ENCODE measurements at places on chromosomes 4 and X. TPM values are rescaled to one million over a fixed set of nuclear protein-coding genes. Genes with fewer than 3 reads are reported as not detected.

Gene USO1
- 77.3 TPM for total RNA-seq

Gene COL25A1
- total RNA-seq, result 1.1 TPM

Gene CC2D2A
- 42.2 TPM for total RNA-seq

Gene IL2RG
- total RNA-seq, result 2.6 TPM

Gene NEIL3
- 0.46 TPM for total RNA-seq

Gene ITIH6
- total RNA-seq, result not detected

Gene PLA2G12A
- 26.9 TPM for total RNA-seq

Gene MID1
- 22.2 TPM for total RNA-seq

Gene MAGED2
- total RNA-seq, result 140 TPM

Gene RTL9
- total RNA-seq, result 0.28 TPM

Gene F9
- total RNA-seq, result not detected

Gene TAF7L
- total RNA-seq, result not detected

Gene TCEAL2
- 8.7 TPM for total RNA-seq

Gene VEGFC
- total RNA-seq, result 11.6 TPM

Gene ATOH1
- total RNA-seq, result not detected

Gene PGK1
- 222 TPM for total RNA-seq

Gene FAM9C
- not detected for total RNA-seq

Gene MANBA
- 24.8 TPM for total RNA-seq

Gene TRIM60
- not detected for total RNA-seq

Gene CAPN6
- 0.33 TPM for total RNA-seq

Gene MAGEE1
- total RNA-seq, result 3.1 TPM

Gene TEX13C
- total RNA-seq, result not detected

Gene PAGE1
- total RNA-seq, result not detected

Gene CYLC1
- not detected for total RNA-seq

Gene RPS3A
- 1,614 TPM for total RNA-seq

Gene SLC9A6
- total RNA-seq, result 13.3 TPM

Gene ANKRD37
- 9.8 TPM for total RNA-seq

Gene GLUD2
- total RNA-seq, result 1.7 TPM

Gene MAGIX
- total RNA-seq, result 1.3 TPM

Gene SMIM14
- 95.3 TPM for total RNA-seq

Gene HSFX1
- 1.0 TPM for total RNA-seq

Gene USP17L11
- not detected for total RNA-seq

Gene MORF4L2
- total RNA-seq, result 531 TPM

Gene NHS
- 11.1 TPM for total RNA-seq

Measured in posterior vena cava (tissue), 2 donors.